ENCODE measurements at places on chromosomes 2 and 18. TPM values are rescaled to one million over a fixed set of nuclear protein-coding genes. Genes with fewer than 3 reads are reported as not detected.

GRCh38 chr2:238157506-238158017 is 1.2 kb upstream of the ERFE start:
- DNase-seq, result no peak

GRCh38 chr2:220044383-220044782 is 417.0 kb downstream of the SLC4A3 start:
- DNase-seq, result no peak

Gene ZSWIM2
- polyA plus RNA-seq, result not detected

Gene ERICH2
- not detected for polyA plus RNA-seq

GRCh38 chr18:48629730-48630324 is 91.0 kb downstream of the CTIF start:
- peak; percentile 69 for DNase-seq

Gene SERPINB3
- polyA plus RNA-seq, result not detected

DNA sequence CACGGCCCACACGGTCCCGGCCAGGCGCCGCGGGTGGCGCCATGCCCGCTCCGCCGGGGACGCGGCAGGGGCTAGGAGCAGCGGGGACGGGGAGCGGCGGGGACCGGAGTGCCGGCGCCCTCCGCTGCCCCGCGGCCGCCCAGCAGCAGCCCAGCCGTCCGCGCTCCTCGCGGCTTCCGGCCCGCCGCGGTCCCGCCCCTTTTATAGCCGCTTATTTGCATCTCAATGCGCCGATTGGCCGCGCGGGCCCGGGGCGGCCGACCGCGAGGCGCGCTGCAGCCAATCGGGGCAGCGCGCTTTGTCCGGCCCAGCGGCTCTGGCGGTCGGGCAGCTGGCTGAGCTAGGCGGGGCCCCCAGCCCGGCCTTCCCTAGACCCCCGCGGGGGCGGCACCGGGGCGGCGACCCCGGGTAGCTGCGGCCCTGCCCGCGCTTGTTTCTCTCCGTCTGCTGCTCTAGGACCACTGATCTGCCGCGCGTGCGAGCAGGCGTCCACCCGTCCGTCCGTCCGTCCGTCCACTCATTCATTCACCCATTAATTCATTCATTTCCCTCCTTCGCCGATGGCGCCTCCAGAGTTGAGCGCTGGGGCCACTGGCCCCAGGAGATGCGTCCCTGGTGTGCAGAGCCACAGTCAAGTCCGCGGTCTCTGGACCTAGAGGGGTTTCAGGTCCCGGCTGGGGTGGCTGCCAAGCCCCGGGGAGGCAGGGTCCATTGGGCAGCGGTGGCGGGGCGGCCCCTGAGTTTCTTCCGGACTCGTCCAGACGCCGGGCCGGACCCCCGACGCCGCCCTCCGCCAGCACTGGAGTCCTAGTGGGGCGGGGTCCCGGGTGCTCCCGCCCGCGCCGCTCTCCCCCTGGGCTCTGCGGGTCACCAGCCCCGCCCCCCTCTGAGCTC is at the start of gene HES6:
Gene HES6, minus strand, starts transcription at position 176 of the 894 bp plus-strand sequence. Its CDS starts 133 bp downstream, at position 43.
- peak; percentile 88 for DNase-seq

DNA sequence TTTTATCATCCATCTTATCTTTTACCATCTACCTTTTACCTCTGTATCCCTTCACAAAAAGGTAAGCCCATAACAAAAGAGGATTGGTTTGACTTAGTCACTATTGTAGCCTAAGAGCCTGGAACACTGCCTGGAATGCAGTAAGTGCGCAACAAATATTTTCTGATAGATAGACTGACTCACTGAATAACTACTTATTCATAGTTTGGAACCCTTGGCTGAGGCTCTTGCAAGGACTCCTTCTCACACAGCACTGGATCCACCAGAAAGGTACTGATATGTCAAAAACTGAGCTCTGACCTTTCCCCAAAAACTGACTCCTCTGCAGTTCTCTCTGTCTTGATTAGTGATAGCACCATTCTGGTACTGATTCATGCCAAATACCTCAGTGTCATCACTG is 426.7 kb downstream of the SETBP1 start:
- no peak for DNase-seq

DNA sequence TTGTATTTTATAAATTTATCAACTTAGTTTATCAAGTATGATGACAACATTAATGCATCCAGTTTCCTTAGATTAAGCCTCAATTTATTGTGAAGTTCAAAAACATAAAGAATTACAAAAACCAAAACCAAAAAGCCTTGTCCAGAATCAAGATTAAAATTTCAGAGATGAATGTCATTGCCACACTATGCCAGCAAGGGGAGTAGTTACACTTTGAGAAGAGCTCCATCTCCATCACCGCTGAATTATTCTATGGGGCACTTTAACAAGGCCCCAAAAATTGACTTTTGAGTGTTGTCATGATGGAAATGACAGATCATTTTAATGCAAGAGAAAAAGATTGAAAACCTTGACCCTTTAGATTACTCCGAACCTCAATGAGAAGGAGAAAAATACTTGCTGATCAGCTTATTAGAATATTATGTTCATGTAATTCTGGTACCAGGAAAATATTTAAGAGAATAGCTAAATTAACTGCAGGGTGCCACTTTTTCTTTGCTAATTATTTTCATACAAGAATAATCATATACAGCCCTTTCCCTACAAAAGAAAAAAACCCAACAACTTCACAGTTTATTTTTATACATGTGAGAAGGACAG is 152.5 kb upstream of the AQP4 start:
- peak; percentile 5 for DNase-seq
